T follicular helper cell (primary cell): ENCODE measurements at places on chromosomes 7 and 10.

DNA sequence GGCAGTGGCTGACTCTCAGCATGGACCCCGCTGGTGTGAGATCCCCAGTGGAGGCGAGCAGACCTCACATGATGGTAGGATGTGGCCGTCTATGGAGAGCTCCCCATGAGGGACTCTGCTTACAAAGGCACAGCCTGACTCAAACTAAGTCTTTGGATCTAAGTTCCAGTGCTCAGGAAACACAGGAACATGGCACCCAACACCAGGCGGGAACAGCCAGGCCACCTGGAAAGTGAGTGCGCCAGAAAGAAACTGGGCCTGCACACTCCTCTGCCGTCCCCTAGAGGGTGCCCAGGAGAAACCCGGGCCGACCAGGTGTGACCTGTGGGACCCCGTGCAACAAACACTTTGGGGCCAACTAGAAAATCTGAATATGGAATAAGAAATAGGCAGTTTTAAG, 10.0 kb downstream of the PITRM1 start:
- no peak for DNase-seq

- DNase-seq, result no peak
Observed at GRCh38 chr10:51034769-51035168, 39.5 kb upstream of the PRKG1 start.

DNA sequence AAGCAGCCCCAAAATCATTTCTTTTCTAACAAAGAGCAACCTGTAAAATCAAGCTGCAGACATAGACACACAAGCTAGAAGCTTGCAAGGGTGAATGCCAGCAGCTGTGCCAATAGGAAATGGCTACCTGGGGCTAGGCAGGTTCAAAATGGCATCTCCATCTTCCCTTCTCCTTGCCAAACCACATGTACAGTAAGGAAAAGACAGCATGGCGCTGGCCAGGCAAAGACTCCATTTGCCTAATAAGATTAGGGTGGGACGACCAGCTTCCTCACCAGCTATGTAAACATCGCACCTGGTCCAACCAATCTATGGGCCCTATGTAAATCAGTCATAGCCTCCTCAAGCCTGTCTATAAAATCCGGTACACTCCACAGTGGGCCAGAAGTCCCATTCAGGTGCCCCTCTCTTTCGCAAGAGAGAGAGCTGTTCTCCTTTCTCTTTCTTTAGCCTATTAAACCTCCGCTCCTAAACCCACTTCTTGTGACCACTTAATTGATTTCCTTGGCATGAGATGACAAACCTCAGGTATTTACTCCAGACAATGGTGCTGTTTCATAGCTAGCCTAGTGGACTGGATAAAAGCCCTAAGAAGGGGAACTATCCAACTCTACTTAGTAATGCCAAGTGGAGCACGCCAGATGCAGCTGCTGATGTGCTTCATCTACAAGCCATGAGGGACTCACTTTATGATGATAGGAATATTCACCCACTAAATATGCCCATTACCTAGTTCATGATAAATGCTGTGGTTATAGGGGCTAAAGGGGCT, 44.1 kb downstream of the HTR7 start:
- DNase-seq, result no peak

GRCh38 chr10:60282771-60283353, 106.8 kb downstream of the ANK3 start:
- no peak for DNase-seq

DNA sequence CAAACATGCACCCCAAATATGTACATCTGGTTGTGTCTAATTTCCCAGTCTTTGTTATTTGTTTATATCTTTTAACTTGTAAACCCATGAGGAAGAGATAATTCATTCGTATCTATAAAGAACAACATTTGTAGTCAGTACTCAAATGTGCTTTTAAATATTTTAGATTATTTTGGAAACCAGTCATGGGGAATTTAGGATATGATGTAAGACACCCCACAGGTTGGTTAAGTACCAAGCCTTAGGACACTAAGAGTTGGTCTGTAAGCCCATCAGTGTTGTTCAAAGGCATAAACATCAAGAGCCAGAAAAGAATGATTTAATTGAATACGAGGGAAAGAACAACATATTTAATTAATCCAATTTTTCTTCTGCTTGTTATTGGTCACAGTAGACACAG, 421.1 kb upstream of the SEMA3C start:
- no peak for DNase-seq

DNA sequence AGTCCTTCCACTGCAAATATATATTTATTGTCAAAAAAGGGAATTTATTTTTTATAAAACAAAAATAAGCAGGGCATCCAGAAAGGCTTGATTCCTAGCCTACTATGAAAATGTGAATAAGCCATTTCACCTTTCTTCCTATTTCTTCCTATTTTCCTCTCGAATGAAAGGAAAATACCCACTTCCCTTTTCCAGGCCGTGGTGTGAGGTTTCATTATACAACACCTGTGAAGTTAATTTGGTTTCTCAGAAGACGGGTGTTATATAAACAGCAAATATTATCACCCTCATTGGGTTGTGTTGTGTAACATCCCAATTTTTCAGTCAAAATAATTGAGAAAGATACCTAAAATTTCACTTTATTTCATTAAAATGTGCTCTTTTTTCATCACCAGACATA, 214.3 kb downstream of the DGKB start:
- DNase-seq, result no peak

DNA sequence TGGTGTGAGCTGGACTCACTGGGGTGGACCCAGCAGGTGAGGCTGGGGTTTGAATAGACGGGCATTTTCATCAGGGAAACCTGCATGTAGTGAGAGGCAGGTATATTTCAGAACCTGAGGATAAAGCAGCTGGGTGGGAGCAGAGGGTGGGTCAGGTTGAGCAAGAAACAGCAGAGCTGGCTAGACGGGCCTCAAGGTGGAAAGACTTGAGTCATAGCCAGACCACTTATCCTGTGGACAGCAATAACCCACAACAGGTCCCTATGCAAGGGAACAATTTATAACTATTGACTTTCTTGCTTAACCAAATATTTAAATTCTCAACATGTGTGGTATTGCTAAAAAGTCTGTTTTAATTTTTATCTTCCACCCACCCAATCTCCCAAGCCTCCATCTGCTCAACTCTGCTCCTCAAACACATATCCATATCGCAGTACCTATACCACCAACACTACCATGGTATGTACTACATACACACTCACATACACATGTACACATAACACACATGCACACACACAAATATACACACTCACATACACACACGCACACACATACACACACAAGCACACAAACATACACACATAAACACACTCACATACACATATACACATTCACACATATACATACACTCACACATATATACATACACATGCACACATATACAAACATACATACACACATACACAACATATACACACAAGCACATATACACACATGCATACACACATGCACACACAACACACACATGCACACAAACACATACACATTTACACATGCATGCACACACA, 129.0 kb upstream of the C7orf33 start:
- no peak for DNase-seq

DNA sequence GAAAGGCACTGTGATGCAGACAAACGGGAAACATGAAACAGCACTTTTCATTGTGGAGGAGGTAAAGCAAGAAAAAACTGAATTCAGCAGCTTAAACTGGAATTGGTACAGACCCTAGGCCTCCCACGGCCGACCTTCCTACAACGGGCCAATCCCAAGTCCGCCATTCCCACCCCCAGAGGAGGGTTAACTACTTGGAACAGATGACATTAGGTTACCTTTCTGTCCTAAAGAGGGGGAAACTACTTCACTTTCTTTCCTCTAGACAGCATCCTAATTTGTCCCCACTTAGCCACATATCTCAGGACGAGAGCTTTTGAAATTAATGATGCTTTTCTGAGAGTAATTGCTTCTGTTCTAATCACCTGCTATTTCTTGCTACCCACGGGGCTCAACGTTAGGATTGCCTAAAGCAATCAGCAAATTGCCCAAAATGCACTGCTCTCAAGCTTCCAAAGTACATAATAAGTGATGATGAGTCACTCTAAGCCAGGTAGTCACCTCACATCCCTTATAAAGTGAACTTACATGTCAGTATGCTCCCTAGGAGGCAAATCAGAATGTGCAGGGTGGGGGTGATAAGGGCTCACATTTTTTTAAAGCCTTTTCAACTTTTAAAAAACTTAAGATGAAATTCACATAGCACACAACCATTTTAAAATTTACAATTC, 36.7 kb downstream of the LSM5 start:
- DNase-seq, result no peak

DNA sequence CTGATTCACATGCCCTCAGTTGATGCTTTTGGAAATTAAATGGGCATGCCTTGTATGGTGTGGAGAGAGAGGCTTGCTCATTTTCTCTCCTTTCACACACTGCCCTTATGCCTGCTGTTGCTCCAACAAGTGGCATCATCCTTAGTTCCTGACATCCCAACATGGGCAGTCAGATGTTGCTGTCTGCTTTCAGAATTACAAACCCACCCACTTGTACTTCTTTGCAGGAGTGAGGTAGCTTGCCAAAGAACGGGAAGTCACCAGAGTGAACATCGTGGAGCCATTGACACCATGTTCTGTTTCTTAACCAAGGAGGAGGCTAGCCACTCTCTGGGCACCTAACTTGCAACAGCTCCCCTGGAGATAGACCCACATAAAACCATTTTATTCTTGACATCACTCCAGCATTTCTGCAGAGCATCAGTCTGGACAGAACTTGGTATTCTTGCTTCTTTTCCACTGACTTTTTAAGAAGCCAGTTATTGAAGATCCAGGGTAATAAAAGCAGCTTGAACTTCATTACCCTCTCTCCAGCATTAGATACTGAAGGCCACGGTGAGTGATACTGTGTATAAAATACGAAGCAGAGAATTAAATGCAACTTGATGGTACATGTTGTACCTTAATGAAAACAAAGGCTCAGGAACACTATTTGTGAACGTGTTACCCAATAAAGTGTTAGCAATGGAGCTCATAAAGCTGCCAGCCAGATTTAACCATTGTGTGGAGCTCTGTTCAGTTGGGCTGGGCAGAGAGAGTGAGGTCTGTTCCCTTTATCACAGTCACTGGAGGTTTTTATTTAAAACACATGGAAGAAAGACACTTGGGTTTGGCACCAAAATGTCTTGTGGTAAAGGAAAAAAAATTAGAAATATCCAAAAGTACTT, 195.8 kb upstream of the HABP2 start:
- no peak for DNase-seq

- DNase-seq, result no peak
Observed at GRCh38 chr7:8384901-8385300, 48.5 kb upstream of the NXPH1 start.

DNA sequence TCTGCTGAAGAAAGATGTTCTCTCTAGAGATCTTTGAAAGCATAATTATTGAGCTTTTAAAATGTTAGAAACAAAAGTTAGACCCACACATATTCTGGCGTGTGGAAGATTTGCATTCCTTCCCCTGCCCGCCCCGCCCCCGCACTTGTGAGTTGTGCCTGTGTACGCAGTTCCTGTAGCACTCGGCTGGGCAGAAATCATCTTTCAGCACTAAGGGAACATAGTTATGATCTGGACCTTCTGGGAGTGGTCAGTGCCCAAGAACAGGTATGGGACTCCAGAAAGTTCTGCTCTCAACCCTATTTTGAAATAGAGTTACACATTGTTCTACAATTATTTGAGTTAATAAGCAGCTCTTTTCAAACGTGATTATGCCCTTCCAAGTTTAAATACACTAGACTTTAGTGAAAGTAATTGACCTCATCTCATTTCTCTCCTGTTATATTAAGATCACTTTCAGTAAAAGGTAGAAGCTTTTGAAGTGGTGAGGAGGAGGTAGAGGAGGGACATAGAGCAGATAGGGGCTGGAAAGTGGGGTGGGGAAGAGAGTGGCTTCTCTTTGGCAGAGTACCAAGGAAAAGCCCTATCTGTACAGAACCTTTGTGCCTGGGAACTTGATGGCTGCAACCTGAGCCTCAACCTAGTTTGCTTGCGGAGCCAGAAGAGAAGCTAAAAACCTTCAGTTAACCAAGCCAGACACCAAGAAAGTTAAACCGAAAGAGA, 5.7 kb downstream of the BLVRA start:
- DNase-seq, result peak; percentile 9

- DNase-seq, result no peak
Observed at GRCh38 chr10:91887272-91888076, 21.8 kb downstream of the FGFBP3 start.

DNA sequence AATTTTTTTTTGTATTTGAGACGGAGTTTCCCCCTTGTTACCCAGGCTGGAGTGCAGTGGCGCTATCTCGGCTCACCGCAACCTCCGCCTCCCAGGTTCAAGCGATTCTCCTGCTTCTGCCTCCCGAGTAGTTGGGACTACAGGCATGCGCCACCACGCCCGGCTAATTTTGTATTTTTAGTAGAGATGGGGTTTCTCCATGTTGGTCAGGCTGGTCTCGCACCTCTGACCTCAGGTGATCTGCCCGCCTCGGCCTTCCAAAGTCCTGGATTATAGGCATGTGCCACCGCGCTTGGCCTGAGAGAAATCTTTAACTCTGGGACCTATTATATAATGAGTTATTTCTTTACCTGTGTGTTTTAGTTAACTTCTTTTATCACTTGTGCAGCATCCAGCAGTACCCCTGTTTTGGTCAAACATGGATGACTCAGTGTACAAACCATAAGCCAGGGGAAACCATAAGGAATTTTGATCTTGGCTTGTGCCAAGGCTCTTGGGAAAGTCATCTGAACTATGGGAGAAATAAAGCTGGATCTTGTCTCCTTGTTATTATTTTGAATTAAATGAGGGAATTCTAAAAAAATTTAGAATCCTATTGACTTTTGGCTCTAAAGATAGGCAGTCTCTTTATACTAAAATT, 23.6 kb upstream of the ZRANB1 start:
- no peak for DNase-seq

- DNase-seq, result no peak
Observed at GRCh38 chr10:124739986-124740368, 4.2 kb downstream of the FAM53B start.

DNA sequence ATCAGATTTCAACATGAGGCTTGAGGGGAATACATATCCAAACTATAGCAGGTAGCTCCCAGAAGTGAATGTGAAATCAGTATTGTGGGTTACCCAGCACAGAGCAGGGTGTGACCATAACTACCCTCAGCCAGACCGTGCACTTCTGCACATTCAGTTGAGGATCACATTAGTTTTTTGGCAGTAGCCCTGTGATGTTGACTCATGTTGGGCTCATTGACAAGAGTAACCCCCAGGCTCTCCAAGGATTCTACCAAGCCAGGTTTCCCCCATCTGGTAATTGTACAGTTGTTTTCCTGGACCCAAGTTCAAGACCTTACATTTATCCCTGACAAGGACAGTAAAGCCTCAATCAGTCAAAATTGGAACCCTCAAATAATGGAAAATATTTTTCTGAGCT, 11.7 kb upstream of the CPA4 start:
- no peak for DNase-seq

GRCh38 chr7:139830292-139830691, 1.2 kb downstream of the TBXAS1 start:
- no peak for DNase-seq

- no peak for DNase-seq
Observed at GRCh38 chr10:69287181-69287580, 8.9 kb downstream of the HK1 start.

GRCh38 chr7:116277070-116277469, 66.7 kb downstream of the TES start:
- DNase-seq, result no peak

- no peak for DNase-seq
Observed at GRCh38 chr7:136677471-136678365, 190.7 kb upstream of the CHRM2 start.
